ENCODE measurements at places on chromosomes 2 and 18.

- DNase-seq: no peak
These were observed 29.6 kb downstream of the KCNF1 start for GRCh38 chr2:10941383-10941782.

- DNase-seq: no peak
These were observed 136.2 kb upstream of the RASGRP3 start for GRCh38 chr2:33340280-33340679.

- DNase-seq: no peak
These were observed 938.1 kb downstream of the CPS1 start for GRCh38 chr2:211494536-211494935.

- peak; percentile 23 for DNase-seq
These were observed 5.9 kb downstream of the MDH1 start for GRCh38 chr2:63594660-63595059.

DNA sequence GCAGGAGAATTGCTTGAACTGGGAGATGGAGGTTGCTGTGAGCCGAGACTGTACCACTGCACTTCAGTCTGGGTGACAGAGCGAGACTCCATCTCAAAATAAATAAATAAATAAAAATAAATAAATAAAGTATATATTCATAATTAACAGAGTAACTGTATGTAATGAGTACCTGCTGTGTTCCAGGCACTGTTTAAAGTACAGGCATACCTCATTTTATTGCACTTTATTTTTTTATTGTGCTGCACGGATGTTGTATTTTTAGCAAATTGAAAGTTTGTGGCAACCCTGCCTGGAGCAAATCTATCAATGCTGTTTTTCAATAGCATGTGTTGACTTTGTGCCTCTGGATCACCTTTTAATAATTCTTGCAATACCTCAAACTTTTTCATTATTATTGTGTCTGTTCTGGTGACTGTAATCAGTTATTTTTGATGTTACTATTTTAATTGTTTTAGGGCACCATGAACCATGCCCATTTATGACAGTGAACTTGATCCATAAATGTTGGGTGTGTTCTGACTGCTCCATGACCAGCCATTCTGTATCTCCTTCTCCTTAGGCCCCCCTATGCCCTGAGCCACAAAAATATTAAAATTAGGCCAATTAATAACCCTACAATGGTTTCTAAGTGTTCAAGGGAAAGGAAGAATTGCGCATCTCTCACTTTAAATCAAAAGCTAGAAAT lies 27.5 kb upstream of the CD8A start:
- DNase-seq: no peak

DNA sequence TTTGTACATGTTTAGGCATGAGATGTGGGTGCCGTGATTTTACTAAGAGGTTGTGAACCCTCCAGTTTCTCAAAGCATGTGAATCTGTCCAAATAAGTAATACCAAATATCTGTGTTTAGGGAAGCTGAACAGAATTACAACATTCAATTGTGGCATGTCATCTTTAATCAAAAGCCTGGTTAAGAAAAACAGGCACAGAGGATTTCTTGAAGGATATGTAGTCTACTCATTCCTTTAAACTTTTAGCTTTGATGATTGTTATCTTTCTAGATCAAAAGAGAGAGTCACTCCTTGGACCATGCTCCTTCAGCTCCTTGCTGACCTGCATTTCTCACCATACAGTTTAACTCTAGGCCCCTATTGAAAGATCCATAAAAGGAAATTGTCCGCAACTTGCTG lies 296.8 kb downstream of the STK39 start:
- DNase-seq: no peak
